ENCODE measurements at places on chromosomes 4 and X. TPM values are rescaled to one million over a fixed set of nuclear protein-coding genes. Genes with fewer than 3 reads are reported as not detected.

The CD99L2 gene
- total RNA-seq = 21.2 TPM

- no peaks in the 10 kb centered on the region for H3K27me3 ChIP-seq
- H3K4me3 ChIP-seq = no peak overlapping the region
- H3K36me3 ChIP-seq = no peaks in the 10 kb centered on the region
- no peaks in the 10 kb centered on the region for H3K4me1 ChIP-seq
- DNase-seq = no peak
These were observed 358.4 kb upstream of the CXorf51B start for GRCh38 chrX:146451136-146451535.

DNA sequence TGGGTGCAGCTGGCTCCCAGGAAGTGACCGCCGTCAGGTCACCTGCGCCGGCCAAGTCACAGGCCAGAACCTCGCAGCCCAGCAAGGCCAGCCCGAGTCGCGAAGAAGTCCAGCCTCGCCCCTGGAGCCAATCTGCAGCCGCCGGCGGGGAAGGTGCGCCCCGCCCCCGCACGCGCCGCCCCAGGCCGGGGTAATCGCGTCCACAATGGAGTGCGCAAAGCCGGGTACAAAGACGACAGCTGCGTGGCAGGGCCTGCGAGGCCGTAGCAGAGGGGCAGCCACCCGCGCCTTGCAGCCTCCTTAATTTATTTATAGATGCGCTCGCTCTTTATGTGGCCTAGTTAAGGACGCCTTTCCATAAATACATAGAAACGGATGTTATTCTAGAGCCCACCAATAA lies 139.4 kb upstream of the CPEB2 start:
- no peak for DNase-seq
- H3K4me3 ChIP-seq = no peak overlapping the region
- no peak overlapping the region for H3K27ac ChIP-seq

- no peak overlapping the region for H3K27ac ChIP-seq
- no peaks in the 10 kb centered on the region for H3K4me1 ChIP-seq
- no peaks in the 10 kb centered on the region for H3K27me3 ChIP-seq
- DNase-seq = no peak
These were observed 210.7 kb downstream of the PDGFRA start for GRCh38 chr4:54439831-54440243.

DNA sequence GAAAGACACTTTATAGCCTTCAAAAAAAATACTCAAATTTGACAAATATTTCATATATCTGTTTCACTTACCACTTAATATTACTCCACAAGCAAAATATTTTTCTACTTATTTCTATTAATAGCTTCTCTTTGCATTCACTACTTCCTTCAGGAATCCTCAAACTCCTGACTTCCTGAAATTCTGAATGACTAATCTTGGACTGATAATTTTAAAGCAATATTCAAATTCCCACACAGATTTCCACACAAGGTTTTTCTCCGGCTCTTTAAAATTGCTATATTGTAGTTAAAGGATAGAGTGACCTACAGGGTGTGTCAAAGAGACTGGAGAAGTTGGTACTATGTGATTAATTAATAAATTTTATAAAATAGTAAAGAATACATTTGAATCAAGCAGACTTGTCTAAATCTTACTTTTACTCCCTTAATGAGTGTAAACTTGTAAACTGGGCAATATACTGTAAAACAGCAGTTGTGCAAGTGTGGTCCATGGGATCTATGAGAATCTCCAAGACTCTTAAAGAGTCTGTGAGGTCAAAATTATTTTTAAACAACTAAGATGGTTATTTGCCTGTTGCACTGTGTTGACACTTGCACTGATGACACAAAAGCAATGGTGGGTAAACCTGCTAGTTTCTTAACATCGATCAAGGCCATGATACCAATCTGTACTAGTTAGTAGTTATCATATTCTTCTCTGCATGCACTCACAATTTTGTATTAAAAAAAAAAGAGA lies 44.5 kb downstream of the ANKRD17 start:
- no peak overlapping the region for H3K4me3 ChIP-seq
- peaks cover 34% of the 10 kb centered on the region for H3K36me3 ChIP-seq
- H3K27ac ChIP-seq = no peak overlapping the region
- H3K27me3 ChIP-seq = no peaks in the 10 kb centered on the region
- DNase-seq = no peak

DNA sequence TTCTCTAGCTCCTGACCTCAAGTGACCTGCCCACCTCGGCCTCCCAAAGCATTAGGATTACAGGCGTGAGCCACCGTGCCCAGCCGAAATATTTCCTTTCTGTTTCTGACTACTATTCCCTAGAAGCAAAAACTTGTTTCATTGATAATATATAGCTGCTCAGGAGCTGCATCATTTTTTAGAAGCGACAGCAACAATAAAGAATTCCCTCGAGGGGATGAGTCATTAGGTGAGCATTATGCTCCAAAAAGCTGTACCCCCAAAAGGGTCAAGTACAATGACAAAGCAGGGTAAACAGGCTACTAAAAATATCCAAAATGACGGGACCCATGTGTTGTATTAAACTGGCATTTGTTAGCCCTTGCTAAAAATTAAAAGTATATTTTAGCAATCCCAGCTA lies 67.0 kb downstream of the RBM47 start:
- H3K27me3 ChIP-seq = peaks cover 2% of the 10 kb centered on the region
- H3K36me3 ChIP-seq = peaks cover 2% of the 10 kb centered on the region
- no peak for DNase-seq
- H3K4me3 ChIP-seq = no peak overlapping the region
- H3K27ac ChIP-seq = no peak overlapping the region
- H3K4me1 ChIP-seq = peaks cover 30% of the 10 kb centered on the region

GRCh38 chrX:110964786-110965185 lies 131.2 kb upstream of the PAK3 start:
- H3K4me1 ChIP-seq = no peaks in the 10 kb centered on the region
- H3K27ac ChIP-seq = no peak overlapping the region
- no peaks in the 10 kb centered on the region for H3K36me3 ChIP-seq

The REPS2 gene
- total RNA-seq = not detected

The GPRASP3 gene
- 2.4 TPM for total RNA-seq

DNA sequence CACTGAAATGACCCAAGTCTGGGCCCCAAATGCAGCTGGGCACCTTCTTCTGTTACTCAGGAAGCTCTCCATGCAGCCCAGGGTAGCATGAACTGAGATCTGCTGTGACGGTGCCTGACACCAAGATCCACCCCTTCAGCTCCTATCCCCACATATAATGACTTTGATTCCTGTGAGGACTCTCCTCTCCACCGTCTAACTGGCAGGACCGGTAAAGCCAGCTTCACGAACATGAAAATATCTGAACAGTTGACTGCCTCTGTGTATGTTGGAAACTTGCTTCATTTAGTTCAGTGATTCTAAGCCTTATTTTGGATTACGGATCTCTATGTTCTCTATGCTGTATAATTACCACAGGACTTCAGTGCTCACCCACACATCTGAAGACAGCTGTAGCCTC lies 115.5 kb upstream of the TMEM150C start:
- H3K27me3 ChIP-seq = peaks cover 7% of the 10 kb centered on the region
- peaks cover 10% of the 10 kb centered on the region for H3K4me1 ChIP-seq
- no peak for DNase-seq
- no peaks in the 10 kb centered on the region for H3K36me3 ChIP-seq

DNA sequence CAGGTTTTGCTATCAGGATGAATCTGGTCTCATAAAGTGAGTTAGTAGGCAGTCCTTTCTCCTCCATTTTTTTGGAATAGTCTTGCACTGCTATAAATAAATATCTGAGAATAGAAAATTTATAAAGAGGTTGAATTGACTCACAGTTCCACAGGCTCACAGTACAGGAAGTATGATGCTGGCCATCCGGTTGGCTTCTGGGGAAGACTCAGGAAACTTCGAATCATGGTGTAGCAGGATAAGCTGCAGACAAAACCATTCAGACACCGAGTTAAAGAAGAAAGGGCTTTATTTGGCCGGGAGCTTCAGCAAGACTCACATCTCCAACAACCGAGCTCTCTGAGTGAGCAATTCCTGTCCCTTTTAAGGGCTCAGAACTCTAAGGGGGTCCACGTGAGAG lies 348.2 kb downstream of the KCTD8 start:
- H3K4me1 ChIP-seq = no peaks in the 10 kb centered on the region
- no peak overlapping the region for H3K27ac ChIP-seq
- H3K36me3 ChIP-seq = no peaks in the 10 kb centered on the region

DNA sequence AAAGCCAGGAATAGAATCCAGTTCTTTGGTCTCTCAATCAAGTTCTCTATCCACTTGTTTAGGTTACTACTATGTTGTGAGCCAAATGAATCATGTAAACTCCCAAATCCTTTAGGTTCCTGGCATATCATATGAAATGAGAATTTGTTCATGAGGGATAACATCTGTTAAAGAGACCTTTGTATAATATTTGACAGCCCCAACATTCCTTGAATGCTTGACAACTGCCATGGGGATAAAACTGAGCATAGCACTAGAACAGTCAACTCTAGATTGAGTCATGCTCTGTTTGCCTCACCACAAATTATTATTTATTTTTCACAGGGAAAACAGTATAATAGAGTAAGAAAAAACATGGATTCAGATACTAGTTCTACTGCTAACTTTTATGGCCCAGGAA lies 93.3 kb downstream of the NAA11 start:
- no peaks in the 10 kb centered on the region for H3K4me1 ChIP-seq
- DNase-seq = no peak
- no peak overlapping the region for H3K27ac ChIP-seq
- no peak overlapping the region for H3K4me3 ChIP-seq
- no peaks in the 10 kb centered on the region for H3K36me3 ChIP-seq

- no peak overlapping the region for H3K4me3 ChIP-seq
- H3K4me1 ChIP-seq = peaks cover 30% of the 10 kb centered on the region
- no peak overlapping the region for H3K27ac ChIP-seq
- H3K36me3 ChIP-seq = peaks cover 54% of the 10 kb centered on the region
These were observed 125.7 kb downstream of the ZNF827 start for GRCh38 chr4:145812919-145813318.

DNA sequence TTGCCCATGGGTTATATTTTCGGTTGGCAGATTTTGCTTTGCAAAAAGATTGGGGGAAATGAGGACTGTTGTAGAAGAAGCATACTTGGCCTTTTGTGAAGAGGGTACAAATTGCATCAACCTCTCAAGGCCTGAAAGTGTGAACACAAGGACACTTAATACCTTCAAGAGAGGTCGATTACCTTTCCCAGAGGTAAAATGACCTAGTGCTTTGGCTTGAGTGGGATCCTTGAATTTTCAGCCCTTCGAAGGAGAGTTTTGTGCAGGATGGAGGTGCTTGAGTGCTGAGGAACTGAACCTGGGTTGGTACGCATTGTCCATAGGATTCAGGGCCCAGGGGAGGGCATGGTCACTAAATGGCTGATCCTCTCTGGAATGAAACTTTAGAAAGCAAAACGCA lies 27.6 kb upstream of the NKAP start:
- H3K4me3 ChIP-seq = no peak overlapping the region
- no peaks in the 10 kb centered on the region for H3K36me3 ChIP-seq
- peaks cover 1% of the 10 kb centered on the region for H3K4me1 ChIP-seq
- no peak overlapping the region for H3K27ac ChIP-seq
- no peak for DNase-seq

- DNase-seq = no peak
- H3K27me3 ChIP-seq = peaks cover 14% of the 10 kb centered on the region
- no peaks in the 10 kb centered on the region for H3K36me3 ChIP-seq
- no peak overlapping the region for H3K27ac ChIP-seq
These were observed 196.4 kb downstream of the QDPR start for GRCh38 chr4:17315459-17315858.

GRCh38 chr4:144868309-144868708 lies 222.4 kb downstream of the HHIP start:
- H3K27me3 ChIP-seq = no peaks in the 10 kb centered on the region
- H3K36me3 ChIP-seq = no peaks in the 10 kb centered on the region
- H3K4me1 ChIP-seq = no peaks in the 10 kb centered on the region

The MSX1 gene
- total RNA-seq = not detected

- no peaks in the 10 kb centered on the region for H3K36me3 ChIP-seq
- no peaks in the 10 kb centered on the region for H3K27me3 ChIP-seq
- H3K27ac ChIP-seq = no peak overlapping the region
- no peak for DNase-seq
These were observed 129.0 kb upstream of the STX18 start for GRCh38 chr4:4670869-4671268.

The CDX4 gene
- not detected for total RNA-seq

GRCh38 chr4:155442267-155443105 lies 65.7 kb upstream of the MAP9 start:
- DNase-seq = peak; percentile 60
- no peak overlapping the region for H3K27ac ChIP-seq
- H3K36me3 ChIP-seq = no peaks in the 10 kb centered on the region
- peaks cover 7% of the 10 kb centered on the region for H3K27me3 ChIP-seq

GRCh38 chrX:13506574-13506973 lies 62.8 kb upstream of the EGFL6 start:
- peaks cover 14% of the 10 kb centered on the region for H3K4me1 ChIP-seq
- DNase-seq = peak; percentile 52
- no peaks in the 10 kb centered on the region for H3K36me3 ChIP-seq
- no peak overlapping the region for H3K27ac ChIP-seq
- no peaks in the 10 kb centered on the region for H3K27me3 ChIP-seq
- no peak overlapping the region for H3K4me3 ChIP-seq

The P2RY10 gene
- 105 TPM for total RNA-seq

- H3K27me3 ChIP-seq = peaks cover 4% of the 10 kb centered on the region
- H3K4me1 ChIP-seq = peaks cover 13% of the 10 kb centered on the region
- no peak overlapping the region for H3K27ac ChIP-seq
- H3K36me3 ChIP-seq = no peaks in the 10 kb centered on the region
These were observed 75.8 kb upstream of the CCDC160 start for GRCh38 chrX:134161162-134161561.

GRCh38 chr4:170589597-170590191 lies 499.9 kb upstream of the AADAT start:
- no peaks in the 10 kb centered on the region for H3K4me1 ChIP-seq
- no peaks in the 10 kb centered on the region for H3K27me3 ChIP-seq
- no peak overlapping the region for H3K4me3 ChIP-seq
- H3K27ac ChIP-seq = no peak overlapping the region

GRCh38 chr4:124183926-124184325 lies 528.6 kb downstream of the ANKRD50 start:
- H3K4me3 ChIP-seq = no peak overlapping the region
- DNase-seq = no peak
- no peaks in the 10 kb centered on the region for H3K27me3 ChIP-seq
- no peaks in the 10 kb centered on the region for H3K4me1 ChIP-seq
- H3K27ac ChIP-seq = no peak overlapping the region

DNA sequence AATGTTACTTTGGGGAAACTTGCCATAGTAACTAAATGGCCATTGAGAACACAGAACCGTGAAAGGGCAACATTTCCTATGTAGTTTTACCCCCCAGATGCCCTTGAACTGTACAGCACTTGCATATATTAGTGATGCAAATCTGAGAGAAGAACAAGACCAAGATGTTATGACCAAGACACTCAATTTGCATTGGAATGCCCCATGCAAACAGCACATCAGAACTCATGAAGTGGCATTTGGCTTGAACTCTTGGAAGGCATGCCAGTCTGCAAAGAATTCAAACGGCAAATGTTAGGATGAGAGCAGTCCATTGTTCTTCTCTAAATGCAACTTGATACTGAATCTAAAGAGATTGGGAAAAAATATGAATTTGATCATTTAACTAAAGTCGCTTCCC lies 139.4 kb upstream of the CXorf66 start:
- DNase-seq = no peak
- H3K27ac ChIP-seq = no peak overlapping the region
- peaks cover 2% of the 10 kb centered on the region for H3K27me3 ChIP-seq
- H3K36me3 ChIP-seq = no peaks in the 10 kb centered on the region
- H3K4me3 ChIP-seq = no peak overlapping the region

The SCD5 gene
- 6.4 TPM for total RNA-seq

GRCh38 chr4:5711479-5712184 lies 631 bp downstream of the EVC start:
- DNase-seq = no peak
- peaks cover 14% of the 10 kb centered on the region for H3K4me1 ChIP-seq
- peaks cover 6% of the 10 kb centered on the region for H3K36me3 ChIP-seq
- H3K27ac ChIP-seq = no peak overlapping the region
- H3K27me3 ChIP-seq = peaks cover 45% of the 10 kb centered on the region

The POU4F2 gene
- total RNA-seq = not detected
